AG04449 (cell line): ENCODE measurements at places on chromosomes 11 and 22.

- no peak for DNase-seq
These were observed 10.4 kb upstream of the SUN2 start for GRCh38 chr22:38766076-38766777.

DNA sequence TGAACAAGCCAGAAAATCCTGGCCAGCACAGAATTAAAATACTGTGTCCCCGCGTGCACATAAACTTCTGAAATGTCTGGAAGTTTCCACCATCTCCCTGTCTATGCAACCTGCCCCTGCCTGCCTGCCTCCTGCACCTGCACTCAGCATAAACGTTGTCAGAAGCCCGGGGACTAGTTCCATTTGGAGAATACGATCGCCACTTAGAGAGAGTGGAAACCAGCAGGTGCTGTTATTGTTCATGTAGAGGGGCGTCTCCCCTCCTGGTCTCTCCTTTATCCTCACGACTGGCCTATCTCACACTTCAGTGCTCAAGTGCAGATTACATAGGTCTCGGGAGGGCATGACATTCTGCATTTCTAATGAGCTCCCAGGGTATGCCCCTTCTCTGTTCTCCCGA is 35.6 kb downstream of the MPPED1 start:
- no peak for DNase-seq

- DNase-seq = no peak
These were observed 131.4 kb upstream of the POU2AF2 start for GRCh38 chr11:111114091-111114490.

GRCh38 chr11:66247295-66247694 is 21.1 kb upstream of the RAB1B start:
- DNase-seq = no peak

- no peak for DNase-seq
These were observed 3.3 kb upstream of the PICALM start for GRCh38 chr11:86072211-86072610.

DNA sequence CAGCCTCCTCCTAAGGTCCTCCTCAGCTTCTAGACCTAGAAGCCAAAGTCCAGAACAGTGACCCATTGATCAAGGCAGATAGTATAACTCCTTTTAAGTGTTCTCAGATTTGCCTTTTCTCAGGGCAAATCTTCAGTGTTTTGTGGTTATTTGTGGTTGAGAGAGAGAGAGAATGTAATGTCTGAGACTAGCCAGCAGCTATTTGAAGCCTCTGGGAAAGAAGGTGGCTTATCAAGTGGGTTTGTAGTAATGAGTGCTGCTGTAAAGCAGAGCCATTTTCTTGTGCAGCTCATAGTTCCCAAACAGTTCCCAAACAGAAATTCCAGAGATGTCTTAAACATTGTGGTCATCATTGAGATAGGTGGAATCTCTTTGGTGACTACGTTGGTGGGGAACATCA is 89.5 kb downstream of the RNF169 start:
- no peak for DNase-seq
